NB4 (cell line): ENCODE measurements at places on chromosomes 12 and 14.

DNA sequence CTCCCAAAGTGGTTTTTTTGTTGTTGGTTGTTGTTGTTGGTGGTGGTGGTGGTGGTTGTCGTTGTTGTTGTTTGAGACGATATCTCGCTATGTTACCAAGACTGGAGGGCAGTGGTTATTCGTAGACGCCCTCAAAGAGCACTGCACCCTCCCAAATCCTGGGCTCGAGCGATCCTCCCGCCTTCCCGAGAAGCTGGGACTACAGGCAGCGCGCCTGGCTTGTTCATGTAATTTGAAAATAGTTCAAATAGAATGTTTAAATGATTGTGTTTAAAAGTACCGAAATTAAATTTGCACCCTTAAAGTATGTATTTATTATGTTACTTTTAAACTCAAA, 439 bp upstream of the ANAPC5 start:
- no peak for DNase-seq

DNA sequence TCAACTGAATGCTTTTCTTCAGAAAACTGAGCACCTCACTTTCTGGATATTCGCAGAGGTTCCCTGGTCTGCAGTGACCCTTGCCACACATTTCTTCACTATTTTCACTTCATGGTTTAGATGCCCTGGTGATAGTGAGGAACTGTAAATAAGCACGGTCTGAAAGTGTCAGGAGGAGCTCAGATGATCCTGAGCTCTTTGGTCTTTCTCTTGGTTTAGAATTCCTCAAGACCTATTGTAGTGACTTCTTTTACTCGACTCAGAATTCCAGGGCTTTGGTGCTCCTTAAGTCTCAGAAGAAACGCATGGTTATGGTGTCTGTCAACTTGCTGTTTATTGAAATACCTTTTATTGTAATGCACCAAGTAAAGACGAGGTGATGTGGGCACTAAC, 84.0 kb downstream of the SAMD4A start:
- no peak for DNase-seq

DNA sequence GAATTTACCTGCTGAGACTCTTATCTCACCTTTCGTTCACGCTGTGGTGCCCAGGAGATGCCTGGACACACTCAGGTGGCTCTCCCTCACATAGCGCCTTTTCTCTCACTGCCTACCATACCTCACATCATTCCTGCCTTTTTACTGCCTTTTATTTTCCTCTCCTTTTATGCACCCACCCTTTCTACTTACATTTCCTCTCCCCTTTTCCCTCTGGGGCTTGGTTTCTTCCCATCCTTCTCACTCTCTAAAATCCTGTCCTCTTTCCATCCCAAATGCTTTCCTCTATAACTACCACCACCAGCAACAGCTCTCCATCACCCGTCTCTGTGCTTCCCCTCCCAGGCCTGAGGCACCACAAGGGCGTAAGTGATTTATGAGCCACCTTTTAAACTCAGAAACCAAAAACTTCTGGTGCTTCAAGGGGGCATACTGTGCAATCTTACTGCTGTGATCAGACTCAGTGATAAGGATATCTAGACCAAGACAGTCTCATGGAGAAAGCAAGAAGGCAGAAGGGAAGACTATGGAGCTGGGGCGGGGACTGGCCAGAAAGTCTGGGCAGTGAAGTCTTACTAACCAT, 32.7 kb upstream of the SMUG1 start:
- no peak for DNase-seq

DNA sequence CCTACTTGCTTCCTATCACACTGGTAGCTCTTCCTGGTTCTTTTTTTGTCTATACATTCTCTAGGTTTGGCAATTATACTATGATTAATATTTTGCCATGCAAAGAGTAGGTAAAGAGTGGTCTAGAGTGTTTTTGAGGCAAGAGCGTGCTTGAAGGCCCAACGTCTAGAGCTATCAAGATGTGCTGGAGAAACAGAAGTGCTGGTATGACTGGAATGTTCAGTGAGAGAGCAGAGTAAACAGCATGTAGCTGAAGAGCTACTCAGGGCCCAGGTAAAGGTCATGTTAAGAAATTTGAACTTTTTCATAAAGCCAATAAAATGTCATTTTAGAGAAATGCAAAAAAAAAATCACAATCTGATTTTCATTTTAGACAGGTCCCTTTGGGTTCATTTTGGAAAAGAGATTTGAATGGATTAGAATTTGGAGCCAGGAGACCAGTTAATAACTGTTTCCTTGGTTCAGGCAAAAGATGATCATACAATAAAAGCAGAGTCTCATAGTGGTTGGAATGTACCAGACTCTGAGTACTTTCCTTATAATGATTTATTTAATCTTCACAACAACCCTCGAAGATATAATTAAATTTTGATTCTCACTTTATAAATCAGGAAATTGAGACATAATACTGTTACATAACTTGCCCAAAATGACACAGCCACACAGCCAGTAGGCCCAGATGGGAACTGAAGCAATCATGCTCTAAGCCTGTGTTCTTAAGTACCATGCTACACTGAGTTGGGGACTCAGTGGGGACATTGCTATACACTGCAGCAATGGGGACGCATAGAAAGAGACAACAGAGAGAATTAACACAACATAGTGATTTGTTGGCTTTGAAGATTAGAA, 350.1 kb downstream of the NELL2 start:
- no peak for DNase-seq

GRCh38 chr12:66269757-66270383, 32.4 kb upstream of the HELB start:
- DNase-seq, result peak; percentile 83

GRCh38 chr12:73341559-73342247, 1069.5 kb downstream of the TRHDE start:
- DNase-seq, result no peak

- no peak for DNase-seq
These were observed 41.3 kb downstream of the MSRB3 start for GRCh38 chr12:65319688-65320200.

DNA sequence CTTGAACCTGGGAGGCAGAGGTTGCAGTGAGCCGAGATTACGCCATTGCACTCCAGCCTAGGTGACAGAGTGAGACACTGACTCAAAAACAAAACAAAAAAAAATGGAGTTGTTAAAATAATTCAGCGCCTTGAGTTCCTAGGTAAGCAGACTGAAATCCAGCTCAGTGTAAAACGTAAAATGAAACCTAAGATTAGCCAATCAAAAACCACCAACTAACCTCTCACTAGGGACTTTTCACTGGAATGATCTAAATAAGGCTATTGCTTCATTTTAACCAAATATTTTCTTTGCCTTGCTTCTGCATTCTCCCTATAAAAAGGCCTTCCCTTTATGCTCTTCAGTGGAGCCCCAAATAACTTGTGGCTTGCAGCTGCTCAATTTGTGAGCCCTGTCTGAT, 91.6 kb upstream of the HIF1A start:
- peak; percentile 60 for DNase-seq

DNA sequence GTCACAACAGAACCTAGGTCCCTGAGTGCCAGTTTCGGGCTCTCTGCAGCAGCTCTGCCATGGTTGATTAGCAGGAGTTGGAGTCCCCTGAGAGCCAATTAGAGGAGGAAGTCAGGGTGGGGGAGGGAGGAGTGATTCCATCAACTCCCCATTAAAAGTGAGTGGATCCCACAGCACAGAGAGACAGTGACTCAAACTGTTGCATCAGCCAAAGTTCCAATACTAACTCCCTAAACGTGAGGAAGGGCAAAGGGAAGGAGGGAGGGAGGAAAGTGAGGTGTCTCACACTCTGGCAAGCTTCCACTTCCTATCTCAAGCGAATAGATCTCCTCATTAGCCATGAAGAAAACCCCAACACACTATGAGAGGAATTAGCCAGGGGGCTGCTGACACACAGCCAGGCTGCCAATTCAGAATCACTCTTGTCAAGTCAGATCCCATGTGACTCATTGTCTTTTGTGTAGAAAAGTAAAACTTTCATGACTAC, 23.6 kb downstream of the OR11H4 start:
- peak; percentile 78 for DNase-seq

DNA sequence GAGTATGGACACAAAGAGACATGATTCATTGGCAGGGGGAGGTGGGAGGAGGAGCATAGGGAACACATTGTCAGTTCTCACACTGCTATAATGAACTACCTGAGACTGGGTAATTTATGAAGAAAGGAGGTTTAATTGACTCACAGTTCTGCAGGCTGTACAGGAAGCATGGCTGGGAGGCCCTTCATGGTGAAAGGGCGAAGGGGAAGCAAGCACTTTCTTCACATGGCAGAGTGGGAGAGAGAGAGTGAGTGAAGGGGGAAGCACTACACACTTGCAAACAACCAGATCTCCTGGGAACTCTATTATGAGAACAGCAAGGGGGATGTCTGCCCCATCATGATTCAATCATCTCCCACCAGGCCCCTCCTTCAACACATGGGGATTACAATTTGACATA, 391.8 kb downstream of the BMP4 start:
- DNase-seq, result no peak

GRCh38 chr14:96568621-96569020, 66.4 kb downstream of the PAPOLA start:
- DNase-seq, result no peak

- peak; percentile 4 for DNase-seq
These were observed 129.9 kb upstream of the GRIN2B start for GRCh38 chr12:14111230-14111865.

- no peak for DNase-seq
These were observed 194.8 kb upstream of the SEL1L start for GRCh38 chr14:81728447-81728846.

DNA sequence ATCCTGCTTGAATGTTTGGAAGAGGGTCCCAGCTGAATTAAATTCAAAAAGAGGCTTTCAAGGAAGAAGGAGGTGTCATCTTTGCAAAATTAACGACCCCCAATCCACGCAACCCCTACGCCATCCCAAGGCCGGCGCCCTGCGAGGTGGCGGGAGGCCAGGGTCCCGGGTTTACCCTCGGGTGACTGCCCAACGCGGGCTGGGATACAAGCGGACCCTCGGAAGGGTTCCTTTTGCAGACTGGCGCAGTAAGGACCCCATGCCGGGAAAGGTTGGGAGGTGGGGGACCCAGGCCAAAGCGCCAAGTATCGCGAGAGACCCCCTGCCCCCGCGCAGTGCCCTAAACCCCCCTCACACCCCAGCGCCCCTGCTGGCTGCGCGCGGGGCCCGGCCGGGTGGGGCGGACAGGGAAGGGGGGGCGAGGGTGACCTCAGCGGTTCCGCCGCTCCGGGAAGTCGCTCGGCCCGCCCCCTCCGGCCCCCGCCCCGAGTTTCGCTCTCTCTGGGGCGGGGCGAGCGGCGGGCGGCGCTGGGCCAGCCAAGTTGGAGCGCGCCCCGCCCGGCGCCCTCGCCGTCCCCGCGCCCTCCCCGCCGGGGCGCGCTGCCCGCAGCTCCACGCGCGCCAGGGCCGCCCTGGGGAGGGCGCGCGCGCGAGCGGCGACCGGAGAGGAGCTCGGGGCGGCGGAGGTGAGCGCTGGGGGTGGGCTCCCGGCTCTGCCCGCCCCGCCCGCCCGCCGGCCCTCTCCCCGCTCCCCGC, 708 bp upstream of the ZBTB42 start:
- DNase-seq, result peak; percentile 78

DNA sequence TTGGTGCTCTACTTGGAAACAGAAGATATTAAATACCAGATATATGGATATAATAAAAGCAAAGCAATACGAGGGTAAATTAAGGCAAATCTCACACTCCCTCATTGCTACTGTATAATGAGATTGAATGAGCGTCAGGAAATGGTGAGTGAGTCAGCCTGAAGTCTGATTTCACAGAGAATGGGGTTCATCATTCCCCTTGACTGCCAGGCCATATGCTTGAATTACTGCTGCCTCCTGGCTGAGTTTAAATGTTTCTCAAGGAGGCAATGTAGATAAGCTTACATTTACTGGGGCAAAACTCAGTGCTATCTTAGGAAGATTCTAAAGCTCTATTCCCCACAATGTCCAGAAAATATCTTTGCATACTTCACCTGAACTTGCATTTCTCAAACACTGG, 380.2 kb downstream of the TMEM132D start:
- DNase-seq, result no peak

- DNase-seq, result no peak
These were observed 48.6 kb upstream of the RHOJ start for GRCh38 chr14:63155511-63156185.

DNA sequence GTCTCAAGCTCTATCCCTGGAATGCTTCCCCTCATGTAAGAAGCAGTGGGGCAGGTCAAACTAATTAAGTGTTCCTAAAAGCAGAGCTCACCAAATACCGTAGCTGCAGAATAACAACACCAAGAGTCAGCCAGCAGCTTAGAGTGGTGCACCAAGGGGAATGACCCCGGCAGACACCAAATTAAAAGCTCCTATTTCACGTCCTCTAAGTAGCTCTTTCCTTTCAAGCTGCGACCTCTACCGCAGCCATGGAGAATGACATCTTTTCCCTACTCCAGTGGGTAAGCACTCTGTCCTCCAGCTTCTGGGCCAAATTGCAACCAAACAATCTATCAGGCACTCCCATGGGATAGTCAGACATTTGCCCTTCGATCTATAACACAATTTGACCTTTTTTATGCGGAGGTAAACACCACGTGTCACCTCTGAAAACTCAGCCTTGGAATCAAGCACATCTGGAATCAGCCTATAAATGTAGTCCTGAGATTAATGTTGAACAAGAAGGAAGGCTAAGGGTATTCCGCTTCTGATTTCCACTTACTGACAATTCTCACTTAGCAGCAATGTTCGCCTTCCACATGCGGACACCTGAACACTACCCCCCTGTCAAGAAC, 67.6 kb upstream of the CDKN3 start:
- peak; percentile 48 for DNase-seq

- DNase-seq, result no peak
These were observed 55.6 kb downstream of the NT5DC3 start for GRCh38 chr12:103785243-103786031.

GRCh38 chr14:61659582-61659981, 35.7 kb upstream of the HIF1A start:
- peak; percentile 27 for DNase-seq

GRCh38 chr12:27575090-27575761, 51.2 kb downstream of the PPFIBP1 start:
- no peak for DNase-seq

DNA sequence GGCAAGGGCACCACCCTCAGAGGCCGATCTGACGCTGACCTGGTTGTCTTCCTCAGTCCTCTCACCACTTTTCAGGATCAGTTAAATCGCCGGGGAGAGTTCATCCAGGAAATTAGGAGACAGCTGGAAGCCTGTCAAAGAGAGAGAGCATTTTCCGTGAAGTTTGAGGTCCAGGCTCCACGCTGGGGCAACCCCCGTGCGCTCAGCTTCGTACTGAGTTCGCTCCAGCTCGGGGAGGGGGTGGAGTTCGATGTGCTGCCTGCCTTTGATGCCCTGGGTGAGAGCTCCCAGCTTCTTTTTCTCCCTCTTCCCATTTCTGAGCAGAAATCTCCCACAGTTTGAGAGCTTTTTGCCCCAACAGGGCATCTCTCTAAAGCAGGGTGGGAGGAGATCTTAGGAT, 1.8 kb downstream of the OAS1 start:
- DNase-seq, result no peak
